Activated naive CD4-positive, alpha-beta T cell treated with anti-CD3 and anti-CD28 coated beads for 36 hours (primary cell): ENCODE measurements at places on chromosomes 4 and X. TPM values are rescaled to one million over a fixed set of nuclear protein-coding genes. Genes with fewer than 3 reads are reported as not detected.
A peak's percentile ranks its signal among the peaks of the same experiment; 100 is the strongest.

DNA sequence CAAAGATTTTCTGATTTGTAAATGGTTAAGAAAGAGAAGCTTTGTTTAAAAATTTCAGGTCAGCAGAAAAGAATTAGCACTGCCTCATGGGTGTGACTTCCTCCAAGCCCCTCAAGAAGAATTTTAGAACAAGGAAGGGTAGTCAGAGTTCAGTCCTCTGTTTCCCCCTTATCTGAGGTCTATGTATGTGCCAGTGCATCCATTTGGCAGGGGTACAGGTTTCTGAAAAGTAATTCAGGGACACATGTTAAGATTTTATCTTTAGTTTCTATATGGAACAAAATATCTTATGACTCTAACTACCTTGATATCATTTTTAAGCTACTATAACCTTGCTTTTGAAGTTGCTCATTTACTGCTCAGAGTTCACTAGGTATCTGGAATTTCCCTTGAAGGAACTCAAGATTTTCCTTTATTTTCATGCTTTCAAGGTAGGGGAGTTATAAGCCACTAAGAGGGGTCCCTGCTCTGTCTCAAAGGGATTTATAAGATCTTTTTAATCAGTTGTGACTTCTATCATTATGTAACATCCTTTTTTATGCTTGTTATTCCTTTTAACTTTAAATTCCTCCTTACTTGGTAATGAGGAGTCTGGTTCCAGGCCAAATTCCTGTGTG, 24.4 kb upstream of the PLK4 start:
- H3K27ac ChIP-seq: no peak overlapping the region
- DNase-seq: no peak
- peaks cover 44% of the 10 kb centered on the region for H3K36me3 ChIP-seq

DNA sequence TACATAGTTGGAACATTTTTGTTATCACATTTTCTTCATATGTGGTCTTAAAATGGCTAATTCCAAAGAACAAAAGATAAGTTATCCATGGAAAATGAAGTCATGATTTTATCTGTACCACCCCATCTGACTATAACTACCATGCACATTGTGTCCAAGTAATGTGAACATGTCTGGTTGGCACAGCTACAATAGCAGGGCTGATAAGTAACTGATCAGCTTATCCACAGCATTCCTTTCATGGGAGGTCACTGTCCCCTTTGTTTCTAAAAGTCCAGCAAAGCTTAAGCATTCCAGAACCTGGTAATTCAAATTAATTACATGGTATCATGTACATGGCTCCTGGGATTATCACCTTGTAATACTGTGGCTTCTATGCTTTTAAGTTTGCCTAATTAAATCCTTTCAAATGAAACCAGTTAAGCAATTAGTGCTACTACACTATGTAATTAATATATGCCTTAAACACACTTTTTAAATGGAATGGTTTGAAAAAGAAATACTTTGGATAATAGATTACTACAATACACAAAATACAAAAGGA, 21.1 kb upstream of the SORBS2 start:
- DNase-seq: no peak
- no peaks in the 10 kb centered on the region for H3K36me3 ChIP-seq
- H3K4me3 ChIP-seq: no peak overlapping the region
- no peaks in the 10 kb centered on the region for H3K4me1 ChIP-seq

DNA sequence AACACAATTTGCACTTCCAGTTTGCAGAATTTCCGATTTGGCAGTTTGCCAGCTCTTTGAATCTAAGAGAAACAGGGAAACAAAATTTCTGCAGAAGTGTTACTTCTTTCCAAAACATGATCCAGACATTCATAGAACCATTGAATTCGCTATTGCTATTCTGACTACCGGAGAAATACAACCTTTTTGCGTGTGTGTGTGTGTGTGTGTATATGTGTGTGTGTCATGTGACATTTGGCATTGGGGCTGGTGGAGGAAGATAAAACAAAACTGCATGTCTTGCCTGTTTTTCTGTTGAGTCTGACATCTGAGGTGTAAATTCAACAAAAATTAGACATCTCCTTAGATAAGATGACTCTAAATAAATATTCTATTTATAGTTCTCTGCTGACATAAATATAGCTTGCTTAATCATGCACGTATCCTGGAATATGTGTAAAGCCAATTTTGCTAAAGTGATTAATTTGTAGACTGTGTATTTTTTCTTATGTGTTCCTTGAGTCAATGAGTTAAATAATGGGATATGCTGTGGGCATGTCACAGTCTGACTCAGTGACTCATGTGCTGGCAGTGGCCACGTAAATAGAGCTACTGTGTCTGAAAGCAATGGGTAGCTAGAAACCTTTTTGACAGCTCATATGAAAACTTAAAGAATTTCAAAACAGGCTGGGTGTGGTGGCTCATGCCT, 98.9 kb downstream of the HPGD start:
- peaks cover 20% of the 10 kb centered on the region for H3K4me1 ChIP-seq
- H3K27ac ChIP-seq: no peak overlapping the region
- peaks cover 5% of the 10 kb centered on the region for H3K27me3 ChIP-seq
- DNase-seq: peak; percentile 38

- no peaks in the 10 kb centered on the region for H3K27me3 ChIP-seq
- H3K36me3 ChIP-seq: no peaks in the 10 kb centered on the region
- no peak overlapping the region for H3K4me3 ChIP-seq
- no peak overlapping the region for H3K27ac ChIP-seq
- DNase-seq: no peak
- peaks cover 14% of the 10 kb centered on the region for H3K4me1 ChIP-seq
These were observed 953 bp downstream of the EPGN start for GRCh38 chr4:74309223-74309622.

DNA sequence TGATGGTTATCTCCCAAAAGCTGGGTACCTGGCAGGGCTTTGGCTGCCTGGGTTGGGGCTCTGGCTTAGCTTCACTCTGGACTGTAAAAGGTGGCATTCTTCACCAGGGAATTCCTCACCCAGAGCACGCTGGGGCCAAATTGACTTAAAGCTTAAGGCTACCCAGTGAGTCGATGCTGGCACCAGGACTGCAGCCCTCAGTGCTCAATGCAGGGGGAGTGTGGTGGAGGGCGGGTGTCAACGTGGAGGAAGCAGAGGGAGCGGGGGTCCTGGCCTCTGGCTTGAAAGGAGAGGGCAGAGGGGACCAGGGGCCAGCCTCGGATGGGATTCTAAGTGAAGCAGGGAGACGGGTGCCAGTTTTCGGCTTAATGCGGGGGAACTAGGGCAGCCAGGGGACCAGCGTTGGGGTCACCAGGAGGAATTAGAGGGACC, 446 bp upstream of the FAM50A start:
- H3K4me1 ChIP-seq: peaks cover 13% of the 10 kb centered on the region
- peak overlapping the region; percentile 30 for H3K27ac ChIP-seq
- no peak for DNase-seq
- peak overlapping the region; percentile 65 for H3K4me3 ChIP-seq

GRCh38 chrX:44817029-44817428, 26.8 kb upstream of the DUSP21 start:
- DNase-seq: no peak
- H3K4me1 ChIP-seq: no peaks in the 10 kb centered on the region
- no peak overlapping the region for H3K27ac ChIP-seq
- no peaks in the 10 kb centered on the region for H3K36me3 ChIP-seq

GRCh38 chr4:25847329-25847728, 15.5 kb downstream of the SEL1L3 start:
- peaks cover 50% of the 10 kb centered on the region for H3K4me1 ChIP-seq
- no peak for DNase-seq
- H3K27me3 ChIP-seq: no peaks in the 10 kb centered on the region

GRCh38 chrX:118666521-118666920, 60.9 kb upstream of the IL13RA1 start:
- H3K4me1 ChIP-seq: no peaks in the 10 kb centered on the region
- DNase-seq: no peak
- no peaks in the 10 kb centered on the region for H3K27me3 ChIP-seq
- no peak overlapping the region for H3K4me3 ChIP-seq
- H3K36me3 ChIP-seq: peaks cover 12% of the 10 kb centered on the region

DNA sequence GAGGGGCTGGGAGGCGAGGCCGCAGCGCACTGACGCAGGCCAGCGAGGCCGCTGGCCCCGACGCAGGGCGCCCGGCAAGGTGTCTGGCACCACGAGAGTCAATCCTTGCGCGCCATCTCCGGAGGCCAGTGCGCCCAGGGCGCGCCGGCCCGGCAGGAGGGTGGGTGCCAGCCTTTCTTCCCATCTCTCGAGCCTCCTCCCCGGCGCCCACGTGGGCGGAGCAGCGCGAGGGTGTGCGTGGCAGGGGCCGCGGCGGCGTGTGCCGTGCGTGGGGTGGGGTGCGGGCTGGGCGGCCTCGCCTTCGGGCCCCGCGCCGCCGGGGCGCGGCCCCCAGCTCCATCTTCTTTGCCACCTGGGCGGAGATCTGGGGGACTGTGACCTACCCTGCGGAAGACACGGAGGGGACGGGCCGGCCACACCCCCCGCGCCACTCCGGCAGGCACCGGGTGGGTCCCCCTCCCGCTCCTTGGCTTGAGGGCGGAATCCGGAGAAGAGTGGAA, 877 bp downstream of the JAKMIP1 start:
- no peaks in the 10 kb centered on the region for H3K36me3 ChIP-seq
- H3K4me1 ChIP-seq: peaks cover 11% of the 10 kb centered on the region
- no peak overlapping the region for H3K4me3 ChIP-seq
- no peak overlapping the region for H3K27ac ChIP-seq
- no peak for DNase-seq
- peaks cover 46% of the 10 kb centered on the region for H3K27me3 ChIP-seq

- no peak for DNase-seq
- H3K36me3 ChIP-seq: peaks cover 1% of the 10 kb centered on the region
- H3K27ac ChIP-seq: no peak overlapping the region
- no peaks in the 10 kb centered on the region for H3K4me1 ChIP-seq
- H3K27me3 ChIP-seq: no peaks in the 10 kb centered on the region
These were observed 238.5 kb downstream of the PRR32 start for GRCh38 chrX:127057891-127058619.

- H3K27ac ChIP-seq: no peak overlapping the region
- H3K4me3 ChIP-seq: no peak overlapping the region
- peaks cover 79% of the 10 kb centered on the region for H3K36me3 ChIP-seq
- DNase-seq: no peak
- no peaks in the 10 kb centered on the region for H3K27me3 ChIP-seq
These were observed 245.1 kb downstream of the INPP4B start for GRCh38 chr4:142600952-142601351.

- no peak for DNase-seq
- peaks cover 4% of the 10 kb centered on the region for H3K4me1 ChIP-seq
- no peaks in the 10 kb centered on the region for H3K36me3 ChIP-seq
- no peak overlapping the region for H3K4me3 ChIP-seq
These were observed 126.3 kb downstream of the UNC5C start for GRCh38 chr4:95422436-95422835.

DNA sequence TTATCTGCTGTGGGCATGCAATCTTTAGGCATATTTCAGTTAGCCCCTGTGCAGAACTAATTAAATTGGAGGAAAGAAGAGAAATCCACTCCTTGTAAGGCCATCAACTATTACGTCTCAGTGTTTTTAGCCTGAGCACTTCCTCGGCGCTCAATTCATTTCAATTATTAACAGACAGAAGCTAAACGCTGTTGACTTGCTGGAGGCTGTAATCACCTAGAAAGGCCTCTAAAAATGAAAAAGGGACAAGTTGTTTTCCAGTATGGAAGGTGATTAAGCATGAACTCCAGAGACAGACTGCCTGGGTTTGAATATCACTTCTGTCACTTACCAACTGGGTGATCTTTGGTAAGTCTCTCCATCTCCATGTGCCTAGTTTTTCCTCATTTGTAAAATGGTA, 59.6 kb downstream of the LEF1 start:
- H3K4me3 ChIP-seq: peak overlapping the region; percentile 40
- H3K27me3 ChIP-seq: no peaks in the 10 kb centered on the region
- H3K4me1 ChIP-seq: peaks cover 94% of the 10 kb centered on the region

- DNase-seq: peak; percentile 54
- H3K4me3 ChIP-seq: no peak overlapping the region
- no peaks in the 10 kb centered on the region for H3K4me1 ChIP-seq
- no peaks in the 10 kb centered on the region for H3K36me3 ChIP-seq
These were observed 59.1 kb downstream of the MID1IP1 start for GRCh38 chrX:38860106-38861013.

GRCh38 chrX:94178145-94178788, 504.3 kb downstream of the FAM133A start:
- no peak overlapping the region for H3K27ac ChIP-seq
- H3K36me3 ChIP-seq: no peaks in the 10 kb centered on the region
- H3K4me1 ChIP-seq: no peaks in the 10 kb centered on the region
- no peak overlapping the region for H3K4me3 ChIP-seq
- DNase-seq: no peak

DNA sequence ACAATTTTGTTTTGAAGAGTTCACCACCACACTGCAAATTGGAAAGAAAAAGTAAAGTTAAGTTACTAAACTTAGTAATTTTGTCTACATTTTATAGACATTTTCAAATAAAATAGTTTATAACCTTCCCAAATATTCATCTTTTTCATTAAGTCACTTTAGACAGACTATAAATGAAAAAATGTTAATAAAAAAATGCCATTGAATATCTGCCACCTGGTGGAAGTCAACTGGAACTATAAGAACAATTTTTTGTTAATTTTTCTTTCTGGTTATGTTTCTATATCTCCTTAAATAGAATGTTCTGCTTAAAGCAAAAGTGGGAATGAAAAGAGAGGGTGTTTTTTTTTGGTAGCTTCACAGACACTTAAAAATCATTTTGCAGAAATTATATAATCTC, 534.4 kb upstream of the PCDH10 start:
- H3K4me1 ChIP-seq: no peaks in the 10 kb centered on the region
- no peak overlapping the region for H3K4me3 ChIP-seq
- no peak for DNase-seq
- H3K36me3 ChIP-seq: peaks cover 2% of the 10 kb centered on the region

DNA sequence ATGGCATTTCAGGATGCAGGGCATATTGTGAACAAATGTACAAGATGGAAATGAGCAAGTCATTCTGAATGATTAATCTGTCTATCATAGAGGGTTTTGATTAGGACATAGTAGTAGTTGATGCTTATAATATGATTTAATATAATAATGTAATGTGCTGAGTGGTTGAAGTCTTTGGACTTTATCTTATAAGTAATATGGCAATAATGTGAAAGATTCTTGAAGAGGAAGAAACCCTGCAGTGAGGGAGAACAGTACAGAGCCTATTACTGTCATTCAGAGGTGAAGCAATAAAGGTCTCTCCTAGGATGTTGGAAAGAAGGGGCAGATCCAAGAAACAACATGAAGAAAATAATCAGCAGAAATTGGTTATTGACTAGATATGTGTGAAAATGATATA, 16.6 kb downstream of the NFKB1 start:
- peaks cover 82% of the 10 kb centered on the region for H3K4me1 ChIP-seq
- H3K36me3 ChIP-seq: peaks cover 25% of the 10 kb centered on the region
- DNase-seq: no peak

Gene FMR1NB
- total RNA-seq: not detected

Gene C4orf50
- not detected for total RNA-seq

Gene SMIM10L2A
- 0.40 TPM for total RNA-seq

Gene DDX60
- total RNA-seq: 26.8 TPM

Gene L1CAM
- total RNA-seq: 0.57 TPM

Gene JAKMIP1
- 0.27 TPM for total RNA-seq

Gene PNMA6F
- not detected for total RNA-seq

Gene MOSPD2
- 16.1 TPM for total RNA-seq

Gene TMPRSS11D
- not detected for total RNA-seq

Gene NOX1
- total RNA-seq: not detected

Gene PROM1
- 0.05 TPM for total RNA-seq
